ENCODE measurements at places on chromosomes 6 and 20. TPM values are rescaled to one million over a fixed set of nuclear protein-coding genes. Genes with fewer than 3 reads are reported as not detected.
A peak's percentile ranks its signal among the peaks of the same experiment; 100 is the strongest.

ENPP5 gene
- 0.13 TPM for polyA plus RNA-seq

PEX7 gene
- 3.9 TPM for polyA plus RNA-seq

MLN gene
- not detected for polyA plus RNA-seq

UST gene
- 7.0 TPM for polyA plus RNA-seq

TBC1D32 gene
- polyA plus RNA-seq: 9.0 TPM

DNAH8 gene
- polyA plus RNA-seq: 0.63 TPM

DNA sequence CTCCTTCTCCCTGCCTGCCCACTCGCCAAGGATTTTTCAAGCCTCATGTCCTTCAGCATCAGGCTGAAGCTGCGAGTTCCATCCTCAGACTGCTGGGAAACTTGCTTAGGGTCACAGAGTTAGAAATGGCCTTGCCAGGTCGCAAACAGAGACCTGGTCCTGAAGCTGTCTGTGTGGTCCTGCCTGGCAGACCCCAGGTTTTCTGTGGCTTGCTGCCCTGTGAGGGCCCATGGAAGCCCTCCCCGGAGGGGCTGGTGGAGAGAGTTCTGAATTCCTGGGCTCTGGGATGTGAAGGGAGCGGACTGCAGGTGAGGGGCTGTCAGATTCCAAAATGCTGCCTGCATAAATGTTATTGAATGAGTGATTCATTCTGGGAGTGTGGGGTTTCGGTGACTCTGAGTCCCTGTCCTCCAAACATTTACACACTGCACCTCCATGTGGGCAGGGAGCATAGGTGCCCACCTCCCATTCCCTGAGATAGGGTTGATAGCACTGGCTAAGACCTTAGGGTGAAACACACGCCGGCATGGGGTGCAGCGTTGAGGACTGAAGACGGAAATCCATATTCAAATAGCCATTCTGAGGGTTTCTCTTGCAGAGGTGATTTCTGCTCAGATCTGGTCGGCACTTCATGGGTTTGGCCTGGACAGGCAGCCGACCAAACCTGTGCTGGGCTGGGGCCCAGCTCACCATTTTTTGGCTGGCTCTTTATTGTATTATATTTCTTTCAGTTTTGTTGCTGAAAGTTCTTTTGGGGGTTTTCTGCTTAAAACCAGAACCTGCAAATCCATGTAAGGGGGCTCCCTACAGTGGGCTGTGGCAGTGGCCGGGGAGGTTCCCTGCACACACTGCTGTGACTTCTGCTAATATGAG is 21.8 kb upstream of the IRF4 start:
- peaks cover 25% of the 10 kb centered on the region for H3K4me1 ChIP-seq
- no peak overlapping the region for H3K27ac ChIP-seq
- H3K4me3 ChIP-seq: no peak overlapping the region

- H3K27ac ChIP-seq: no peak overlapping the region
- H3K36me3 ChIP-seq: no peaks in the 10 kb centered on the region
- H3K4me3 ChIP-seq: no peak overlapping the region
- H3K4me1 ChIP-seq: no peaks in the 10 kb centered on the region
- H3K27me3 ChIP-seq: no peaks in the 10 kb centered on the region
- DNase-seq: no peak
Observed at GRCh38 chr6:52801188-52801841, 2.3 kb downstream of the GSTA1 start.

GRCh38 chr6:6811128-6812009 is 222.8 kb downstream of the LY86 start:
- peak overlapping the region; percentile 32 for H3K27ac ChIP-seq
- H3K27me3 ChIP-seq: no peaks in the 10 kb centered on the region

DNA sequence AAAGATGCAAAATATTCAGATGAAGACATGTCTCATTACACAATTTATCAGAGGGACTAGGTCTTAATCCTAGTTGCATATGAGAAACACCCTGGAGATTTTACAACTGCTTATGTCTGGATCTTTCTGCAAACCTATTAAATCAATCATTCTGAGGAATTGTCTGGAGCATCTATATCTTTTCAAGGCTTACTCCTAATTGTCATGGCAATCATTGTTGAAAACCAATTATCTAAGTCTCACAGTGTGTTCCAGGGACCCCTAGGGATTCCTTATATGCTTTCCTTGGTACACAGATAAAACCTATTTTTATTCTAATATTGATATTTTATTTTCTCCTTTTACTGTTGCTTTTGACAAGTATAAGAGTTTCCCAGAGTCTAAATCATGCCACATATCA is 696.9 kb upstream of the EYS start:
- no peak overlapping the region for H3K27ac ChIP-seq
- H3K36me3 ChIP-seq: no peaks in the 10 kb centered on the region
- H3K4me1 ChIP-seq: no peaks in the 10 kb centered on the region
- no peaks in the 10 kb centered on the region for H3K27me3 ChIP-seq
- H3K4me3 ChIP-seq: no peak overlapping the region

DNA sequence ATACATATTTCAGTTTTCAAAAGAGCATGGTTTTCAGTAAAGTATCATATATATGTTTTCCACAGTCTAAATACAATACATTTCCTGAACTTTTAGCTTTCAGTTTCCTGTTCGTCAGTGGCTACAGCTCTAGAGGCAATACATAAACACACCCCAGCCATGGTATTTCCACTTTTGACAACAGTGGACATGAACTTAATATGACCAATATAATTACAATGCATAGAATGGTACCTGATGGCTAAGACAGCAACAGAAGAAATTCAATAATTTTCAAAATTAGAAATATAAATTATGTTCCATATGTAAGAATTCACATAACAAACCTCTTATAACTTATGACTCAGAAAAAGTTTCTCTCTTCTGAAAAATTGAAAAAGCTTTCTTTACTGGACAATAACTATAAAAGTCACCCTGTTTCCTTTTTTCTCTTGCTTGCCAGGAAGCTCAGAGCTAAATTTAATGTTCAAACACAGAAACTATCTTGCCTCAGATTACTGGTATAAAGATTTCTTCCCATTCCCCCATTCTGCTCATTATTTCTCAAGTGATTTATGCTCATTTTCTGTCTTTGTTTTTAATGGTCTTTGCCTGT is 19.2 kb downstream of the FKBP5 start:
- peaks cover 30% of the 10 kb centered on the region for H3K4me1 ChIP-seq
- no peaks in the 10 kb centered on the region for H3K27me3 ChIP-seq
- no peaks in the 10 kb centered on the region for H3K36me3 ChIP-seq
- H3K27ac ChIP-seq: peak overlapping the region; percentile 9
- no peak overlapping the region for H3K4me3 ChIP-seq
- peak; percentile 41 for DNase-seq

- H3K4me3 ChIP-seq: no peak overlapping the region
- no peaks in the 10 kb centered on the region for H3K36me3 ChIP-seq
- H3K4me1 ChIP-seq: peaks cover 2% of the 10 kb centered on the region
- DNase-seq: no peak
Observed at GRCh38 chr20:19885939-19886660, 128.0 kb downstream of the RIN2 start.

DNA sequence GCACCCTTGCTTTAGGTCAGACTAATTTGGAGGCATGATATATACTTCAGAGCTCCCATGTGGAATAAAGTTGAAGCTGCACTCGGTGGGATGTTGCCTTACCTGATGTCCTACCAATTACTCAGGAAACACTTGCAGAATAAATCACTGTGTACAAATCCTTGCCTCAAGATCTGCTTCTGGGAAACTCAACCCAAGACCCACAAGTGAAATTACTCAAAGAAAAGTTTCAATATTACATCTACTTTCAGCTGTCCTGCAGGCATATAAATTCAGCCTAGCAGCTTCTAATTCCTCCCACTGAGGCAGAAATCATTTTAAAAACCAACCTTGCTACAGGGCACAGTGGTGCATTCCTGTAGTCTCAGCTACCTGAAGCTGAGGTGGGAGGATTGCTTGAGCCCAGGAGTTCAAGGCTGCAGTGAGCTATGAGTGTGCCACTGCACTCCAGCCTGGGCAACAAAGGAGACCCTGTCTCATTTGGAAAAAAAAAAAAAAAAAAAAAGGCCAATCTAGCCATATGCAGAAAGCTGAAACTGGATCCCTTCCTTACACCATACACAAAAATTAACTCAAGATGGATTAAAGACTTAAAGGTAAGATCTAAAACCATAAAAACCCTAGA is 20.7 kb upstream of the DCDC2 start:
- no peak overlapping the region for H3K27ac ChIP-seq
- no peaks in the 10 kb centered on the region for H3K36me3 ChIP-seq
- H3K4me1 ChIP-seq: no peaks in the 10 kb centered on the region

- H3K27me3 ChIP-seq: no peaks in the 10 kb centered on the region
- no peaks in the 10 kb centered on the region for H3K36me3 ChIP-seq
- no peak for DNase-seq
- H3K4me1 ChIP-seq: peaks cover 7% of the 10 kb centered on the region
Observed at GRCh38 chr6:14422917-14423316, 305.3 kb downstream of the CD83 start.

GRCh38 chr20:48791014-48791413 is 36.8 kb downstream of the PREX1 start:
- no peak overlapping the region for H3K4me3 ChIP-seq
- H3K27ac ChIP-seq: no peak overlapping the region
- no peaks in the 10 kb centered on the region for H3K27me3 ChIP-seq

DNA sequence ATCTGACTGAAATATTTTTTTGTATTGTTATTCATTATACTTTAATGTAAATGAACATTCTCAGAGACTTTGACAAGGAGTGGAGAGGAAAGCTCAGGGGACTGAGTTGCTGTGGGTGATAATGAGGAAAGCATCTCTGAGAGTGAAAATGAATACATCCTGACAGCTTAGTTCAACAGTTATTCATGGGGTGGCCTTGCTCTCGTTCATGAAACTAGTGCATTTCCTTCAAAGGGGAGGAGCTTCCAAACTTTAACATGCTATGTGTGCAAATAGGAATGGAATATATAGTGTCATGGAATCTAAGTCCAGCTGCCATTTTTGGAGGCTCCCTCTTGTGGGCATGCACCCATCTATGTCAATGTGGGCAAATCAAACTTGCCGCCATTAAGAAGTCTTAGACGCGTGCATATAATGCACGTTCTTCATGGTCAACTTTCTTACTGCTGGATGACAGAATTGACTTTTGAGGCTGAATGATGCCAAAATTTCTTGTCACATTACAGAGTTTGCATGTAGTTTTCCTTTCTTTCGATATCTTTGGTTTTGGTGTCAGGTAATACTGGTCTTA is 124.3 kb upstream of the TMEM170B start:
- no peak for DNase-seq
- no peaks in the 10 kb centered on the region for H3K36me3 ChIP-seq
- H3K4me1 ChIP-seq: peaks cover 19% of the 10 kb centered on the region
- H3K27ac ChIP-seq: no peak overlapping the region

DNA sequence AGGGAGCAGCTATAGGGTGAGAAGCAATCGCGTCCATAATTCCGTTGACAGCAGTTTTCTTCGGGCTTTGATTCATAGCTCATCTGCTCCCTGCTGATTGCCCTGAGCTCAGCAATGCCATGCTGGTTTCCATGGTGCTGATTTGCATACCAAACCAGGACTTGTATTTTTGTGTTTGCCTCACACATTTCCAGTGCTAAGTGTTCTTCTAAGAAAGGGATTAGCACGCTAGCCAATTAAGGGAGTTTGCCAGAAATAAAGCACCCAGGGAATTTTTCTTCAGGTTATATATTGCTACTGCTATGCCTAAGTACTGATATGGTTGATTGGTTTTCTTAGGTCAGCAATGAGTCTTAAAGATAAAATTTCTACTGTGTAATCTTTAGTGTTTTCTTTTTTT is 177.6 kb downstream of the PLCB1 start:
- H3K4me1 ChIP-seq: no peaks in the 10 kb centered on the region
- no peaks in the 10 kb centered on the region for H3K27me3 ChIP-seq
- DNase-seq: no peak
- H3K4me3 ChIP-seq: no peak overlapping the region
- no peak overlapping the region for H3K27ac ChIP-seq
- H3K36me3 ChIP-seq: no peaks in the 10 kb centered on the region

GRCh38 chr6:1445650-1446330 is 56.4 kb downstream of the FOXF2 start:
- no peak overlapping the region for H3K4me3 ChIP-seq
- H3K36me3 ChIP-seq: no peaks in the 10 kb centered on the region
- no peaks in the 10 kb centered on the region for H3K27me3 ChIP-seq

- no peaks in the 10 kb centered on the region for H3K36me3 ChIP-seq
- H3K4me1 ChIP-seq: no peaks in the 10 kb centered on the region
- H3K27ac ChIP-seq: no peak overlapping the region
- DNase-seq: no peak
- no peaks in the 10 kb centered on the region for H3K27me3 ChIP-seq
Observed at GRCh38 chr6:63940056-63940455, 304.5 kb downstream of the PHF3 start.

DNA sequence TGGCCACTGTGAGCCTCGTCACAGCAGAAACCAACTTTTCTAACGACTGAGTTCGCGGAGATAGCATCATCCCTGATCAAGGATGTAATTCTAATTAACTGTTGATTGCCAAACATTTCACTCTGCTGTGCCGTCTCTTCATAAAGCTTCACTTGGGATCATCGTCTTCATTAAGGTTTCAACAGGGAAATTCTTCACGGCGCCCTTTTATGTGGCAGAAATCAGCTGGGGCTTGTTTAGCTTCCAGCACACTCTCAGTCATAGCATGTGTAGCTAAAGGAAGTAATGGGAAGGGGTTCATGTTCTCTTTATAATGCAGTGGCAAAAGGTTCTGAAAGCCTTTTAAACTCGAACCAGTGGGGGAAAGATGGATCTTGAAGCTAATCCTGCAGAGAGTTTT is 8.9 kb upstream of the ADRM1 start:
- no peak overlapping the region for H3K4me3 ChIP-seq
- no peaks in the 10 kb centered on the region for H3K27me3 ChIP-seq
- H3K27ac ChIP-seq: peak overlapping the region; percentile 9
- DNase-seq: no peak

GRCh38 chr6:4903121-4903520 is 100.7 kb downstream of the RPP40 start:
- DNase-seq: no peak
- no peaks in the 10 kb centered on the region for H3K27me3 ChIP-seq

DNA sequence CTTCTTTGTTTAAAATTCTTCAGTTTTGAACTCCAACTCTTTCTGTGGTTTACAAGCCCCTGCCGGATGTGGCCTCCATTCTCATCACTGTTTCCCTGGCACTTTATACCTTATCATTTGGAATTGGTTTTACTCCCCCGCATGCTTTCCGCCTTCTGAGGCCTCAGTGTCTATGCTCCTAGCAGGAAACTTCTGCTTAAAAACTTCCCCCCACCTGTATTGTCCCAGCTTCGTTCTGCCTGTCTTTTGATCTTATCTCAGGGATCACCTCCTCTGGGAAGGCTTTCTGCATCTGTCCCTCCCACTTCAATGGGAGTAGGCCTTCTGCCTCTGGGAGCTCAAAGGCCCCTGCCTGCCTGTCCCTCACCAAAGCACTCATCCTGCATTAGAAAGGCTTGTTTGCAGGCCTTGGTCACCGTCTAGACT is 3.4 kb upstream of the ANGPT4 start:
- no peak overlapping the region for H3K4me3 ChIP-seq
- H3K27ac ChIP-seq: no peak overlapping the region
- DNase-seq: no peak
- no peaks in the 10 kb centered on the region for H3K36me3 ChIP-seq
- H3K27me3 ChIP-seq: peaks cover 5% of the 10 kb centered on the region

GRCh38 chr6:64143101-64143500 is 507.5 kb downstream of the PHF3 start:
- H3K4me1 ChIP-seq: no peaks in the 10 kb centered on the region
- no peak overlapping the region for H3K27ac ChIP-seq
- no peak for DNase-seq
- H3K4me3 ChIP-seq: no peak overlapping the region
- no peaks in the 10 kb centered on the region for H3K36me3 ChIP-seq
- H3K27me3 ChIP-seq: no peaks in the 10 kb centered on the region
